Fibroblast of lung (primary cell): ENCODE measurements at places on chromosomes 1 and 21.
A peak's percentile ranks its signal among the peaks of the same experiment; 100 is the strongest.

DNA sequence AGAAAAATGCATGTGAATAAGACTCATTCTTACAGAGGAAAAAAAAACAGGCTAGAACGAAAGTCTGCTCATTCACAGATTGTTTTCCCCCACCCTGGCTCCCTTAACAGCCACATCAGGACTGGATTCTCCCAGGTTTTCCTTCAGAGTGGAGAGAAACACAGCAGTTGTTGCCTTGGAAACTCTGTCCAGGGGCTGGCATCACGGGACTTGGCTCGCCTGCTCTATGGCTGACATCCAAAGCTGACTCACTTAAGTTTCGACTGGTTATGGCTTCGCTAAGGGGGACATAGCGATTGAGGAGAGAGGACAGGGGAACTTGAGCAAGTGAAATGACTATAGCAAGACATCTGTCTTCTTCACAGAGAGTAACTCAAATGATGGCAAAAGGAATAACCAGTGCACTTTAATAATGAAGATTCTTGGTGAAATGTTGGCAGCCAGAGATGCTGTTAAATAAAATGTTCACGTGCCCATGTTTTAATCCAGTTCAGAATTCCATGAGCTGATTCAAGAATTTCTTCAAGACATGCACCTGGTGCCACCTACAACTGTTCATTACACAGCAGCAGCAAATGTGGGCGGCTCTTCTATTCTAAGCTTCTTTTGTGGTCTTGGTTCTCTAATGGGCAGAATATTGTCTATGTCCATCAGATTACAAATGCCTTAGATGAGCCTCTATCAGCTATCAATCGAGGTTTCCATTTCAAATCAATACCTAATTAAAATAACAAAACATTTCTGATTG, 21.8 kb downstream of the MIS18A start:
- peak; percentile 94 for DNase-seq

- DNase-seq = peak; percentile 18
These were observed 57.3 kb downstream of the MACF1 start for GRCh38 chr1:39261712-39262221.

- no peak for DNase-seq
These were observed 18.4 kb downstream of the LORICRIN start for GRCh38 chr1:153277852-153278251.

GRCh38 chr1:195981448-195982139, 626.6 kb downstream of the KCNT2 start:
- peak; percentile 47 for DNase-seq

GRCh38 chr1:11339346-11340232, 66.6 kb downstream of the UBIAD1 start:
- no peak for DNase-seq

DNA sequence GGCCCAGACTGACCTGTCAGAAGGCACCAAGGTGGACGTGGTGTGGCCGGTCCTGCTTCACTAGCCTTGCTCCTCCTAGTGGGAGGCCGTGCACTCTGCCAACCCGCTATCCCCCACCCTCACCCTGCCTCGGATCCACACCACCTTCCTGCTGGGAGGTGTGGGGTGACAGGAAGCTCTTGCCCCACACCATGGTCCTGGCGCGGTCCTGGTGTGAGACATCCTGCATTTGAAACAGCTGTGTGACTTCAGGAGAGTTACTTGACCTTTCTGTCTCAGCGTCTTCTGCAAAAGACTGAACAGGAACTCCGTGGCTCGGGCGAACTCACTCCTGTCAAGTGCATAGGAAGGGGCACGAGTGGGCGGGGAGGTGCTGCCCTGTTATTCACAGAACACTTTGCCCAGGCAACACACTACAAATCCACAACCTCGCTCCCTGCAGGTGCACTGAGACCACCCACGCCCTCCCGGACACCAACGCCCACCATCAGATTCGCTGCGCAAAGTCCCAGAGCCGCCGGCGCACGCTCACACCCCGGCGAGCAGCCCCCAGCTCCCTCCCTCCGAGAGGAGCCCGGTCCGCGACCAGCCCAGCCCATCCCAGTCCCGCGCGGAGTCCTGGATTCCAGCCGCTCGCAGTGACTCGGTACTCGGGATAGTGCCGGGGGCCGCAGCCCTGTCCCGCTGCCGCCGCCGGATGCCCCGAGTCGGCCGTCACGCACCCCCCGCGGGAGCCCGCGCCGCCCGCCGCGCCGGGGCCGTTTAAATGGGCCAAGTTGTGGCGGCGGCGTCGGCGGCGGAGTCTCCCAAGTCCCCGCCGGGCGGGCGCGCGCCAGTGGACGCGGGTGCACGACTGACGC, at the start of gene SAMD11:
SAMD11 (plus strand) TSS at position 793 of the 860 bp plus-strand sequence. CDS start 509 bp downstream, outside the sequence.
- peak; percentile 78 for DNase-seq

- no peak for DNase-seq
These were observed 726.0 kb downstream of the PTPRU start for GRCh38 chr1:29962336-29962735.

- DNase-seq = peak; percentile 37
These were observed 84.3 kb downstream of the HS2ST1 start for GRCh38 chr1:86998727-86999126.

- DNase-seq = no peak
These were observed 169.6 kb downstream of the TGFB2 start for GRCh38 chr1:218514689-218515088.

DNA sequence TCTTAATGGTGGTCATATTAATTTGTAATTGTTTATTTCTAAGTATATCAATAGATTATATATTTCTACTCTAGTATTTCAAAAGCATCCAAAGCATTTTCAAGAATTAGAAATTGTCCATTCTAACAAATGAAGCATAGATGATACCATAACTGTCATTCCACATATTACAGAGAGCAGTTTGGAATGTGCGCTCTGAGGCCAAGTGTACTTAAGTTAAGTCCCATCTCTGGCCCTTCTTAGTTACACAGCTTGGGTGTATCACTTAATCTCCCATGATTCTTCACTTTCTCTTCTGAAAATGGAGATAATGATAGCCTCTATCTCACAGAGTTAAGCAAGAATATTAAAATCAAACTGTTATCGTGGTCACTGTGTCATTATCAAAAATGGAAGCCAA, 281.1 kb downstream of the MRPL39 start:
- DNase-seq = no peak

DNA sequence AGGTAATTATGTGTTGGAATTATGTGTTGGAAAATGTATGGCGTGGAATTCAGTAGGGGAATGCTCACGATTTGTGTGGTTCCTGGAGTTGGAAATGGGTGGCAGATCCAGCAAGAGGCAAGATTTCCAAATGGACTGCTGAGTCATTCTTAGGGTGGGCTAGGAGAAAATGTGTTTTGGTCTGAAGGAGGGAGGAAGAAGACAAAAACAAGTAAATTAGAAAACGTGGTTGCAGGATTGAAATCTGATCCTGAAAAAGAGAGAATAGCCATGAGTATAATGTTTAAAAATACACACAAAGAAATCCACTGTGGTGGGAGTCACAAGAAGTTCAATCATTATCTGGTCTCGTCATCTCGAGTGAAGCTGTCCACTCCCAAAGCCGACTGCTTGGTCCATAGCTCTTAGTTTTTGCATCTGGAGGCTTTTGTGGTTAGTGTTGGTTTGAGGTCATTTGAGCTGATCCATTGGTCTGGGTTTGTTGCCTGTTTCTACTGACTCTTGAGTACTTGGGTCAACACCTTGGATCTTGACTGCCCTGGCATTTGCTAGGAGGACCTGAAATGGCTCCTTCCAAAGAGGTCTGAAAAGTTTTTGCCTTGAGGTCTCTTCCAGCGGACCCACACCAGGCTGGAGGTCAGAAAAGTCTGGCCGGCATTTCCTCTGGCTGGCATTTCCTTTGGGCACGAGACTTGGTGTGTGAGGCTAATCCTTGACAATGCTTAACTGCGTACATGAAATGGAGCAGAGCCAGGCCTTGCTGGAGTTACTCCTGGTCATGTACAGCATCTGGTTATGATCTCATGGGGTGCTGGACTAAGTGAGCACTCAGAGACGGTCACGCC, 9.2 kb downstream of the MX2 start:
- DNase-seq = peak; percentile 31

GRCh38 chr1:107493111-107493716, 352.4 kb downstream of the NTNG1 start:
- no peak for DNase-seq

DNA sequence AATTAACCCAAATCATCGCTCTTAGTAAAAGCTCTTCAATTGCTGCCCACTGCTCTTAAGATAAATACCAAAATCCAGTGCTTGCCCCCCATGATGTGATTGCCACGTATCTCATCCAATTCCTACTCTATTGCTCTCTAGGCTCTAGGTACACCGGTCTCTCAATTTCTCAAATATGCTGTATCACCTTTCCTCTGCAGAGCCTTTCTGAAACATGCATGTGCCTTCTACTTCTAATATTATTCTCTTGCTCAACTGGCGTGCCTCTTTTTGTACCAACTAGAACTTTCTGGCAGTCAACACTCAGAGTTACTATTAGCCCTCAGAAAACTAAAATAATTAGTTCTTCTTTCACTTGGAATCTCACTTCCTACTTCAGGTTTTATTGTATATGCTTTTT, 111.7 kb upstream of the LBR start:
- no peak for DNase-seq

- DNase-seq = no peak
These were observed 69.0 kb upstream of the GOLT1A start for GRCh38 chr1:204282761-204283221.

DNA sequence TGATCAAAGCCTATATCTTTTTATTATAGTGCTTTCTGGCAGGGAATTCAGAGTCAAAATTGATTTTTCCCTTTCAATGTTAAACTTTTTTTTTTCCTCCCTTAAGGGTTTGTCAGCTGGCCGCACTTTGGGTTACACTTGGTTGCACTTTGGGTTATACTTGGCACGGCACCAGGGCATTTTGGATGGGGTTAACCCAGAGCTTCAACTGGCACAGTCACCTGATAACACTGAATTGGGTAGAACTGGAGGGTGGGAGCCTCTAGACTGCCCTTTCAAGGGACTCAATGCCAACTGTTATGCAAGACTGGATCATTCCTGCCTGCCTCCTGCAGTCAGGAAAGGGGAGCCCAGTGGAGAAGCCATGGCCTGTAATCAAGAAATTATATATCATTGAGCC, 211.5 kb downstream of the KCNJ6 start:
- no peak for DNase-seq

DNA sequence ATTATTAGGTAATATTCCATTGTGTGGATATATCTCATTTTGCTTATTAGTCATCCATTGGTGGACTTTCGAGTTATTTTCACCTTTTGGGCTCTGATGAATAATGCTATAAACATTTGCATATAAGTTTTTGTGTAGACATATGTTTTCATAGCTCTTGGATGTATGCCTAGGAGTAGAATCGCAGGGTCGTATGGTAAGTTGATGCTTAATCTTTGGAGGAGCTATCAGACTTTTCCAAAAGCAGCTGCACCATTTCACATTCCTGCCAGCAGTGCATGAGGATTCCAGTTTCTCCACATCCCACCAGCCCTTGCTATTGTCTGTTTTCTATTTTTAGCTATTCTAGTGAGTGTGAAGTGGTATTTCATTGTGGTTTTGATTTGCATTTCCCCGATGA, 120.3 kb upstream of the TMEM51 start:
- DNase-seq = peak; percentile 75

GRCh38 chr1:44275296-44275962, 62.2 kb downstream of the DMAP1 start:
- no peak for DNase-seq

DNA sequence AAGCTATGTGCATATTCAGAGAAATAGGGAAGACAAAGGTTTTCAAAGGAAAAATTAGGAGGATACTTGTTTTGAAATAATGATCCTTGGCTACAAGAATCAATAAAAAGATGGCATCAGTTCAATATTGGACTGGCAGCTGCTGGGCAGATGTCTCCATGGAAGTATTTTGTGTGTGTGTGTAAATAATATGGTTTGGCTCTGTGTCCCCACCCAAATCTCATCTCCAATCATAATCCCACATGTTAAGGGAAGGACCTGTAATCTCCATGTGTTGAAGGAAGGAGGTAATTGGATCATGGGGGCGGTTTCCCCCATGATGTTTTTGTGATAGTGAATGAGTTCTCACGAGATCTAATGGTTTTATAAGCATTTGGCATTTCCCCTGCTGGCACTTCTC, 40.4 kb upstream of the LRRC7 start:
- DNase-seq = no peak

DNA sequence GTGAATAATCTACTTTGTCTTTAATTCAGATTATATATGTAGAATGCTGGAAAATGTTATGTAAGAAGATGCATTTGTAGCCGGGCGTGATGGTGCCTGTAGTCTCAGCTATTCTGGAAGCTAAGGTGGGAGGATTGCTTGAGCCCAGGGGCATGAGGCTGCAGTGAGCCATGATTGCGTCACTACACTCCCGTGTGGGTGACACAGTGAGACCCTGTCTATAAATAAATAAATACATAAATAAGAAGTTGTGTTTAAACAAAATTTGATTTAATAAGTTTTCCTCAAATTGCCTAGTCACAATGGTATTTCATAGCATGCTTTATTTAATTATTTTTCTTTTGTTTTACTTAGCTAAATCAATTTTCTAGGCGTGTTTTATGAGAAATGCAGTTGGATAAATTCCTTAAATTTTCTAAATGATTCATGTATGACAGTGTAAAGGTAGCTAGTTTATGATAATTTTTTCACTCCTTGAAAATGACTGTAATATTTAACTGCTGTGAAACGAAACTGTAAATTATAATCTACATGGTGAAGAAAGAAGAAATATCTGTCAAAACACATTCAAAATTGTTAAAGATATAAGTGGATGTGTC, 232.6 kb downstream of the SRGAP2C start:
- DNase-seq = peak; percentile 11

- DNase-seq = no peak
These were observed 429.9 kb upstream of the CXADR start for GRCh38 chr21:17082843-17083483.

DNA sequence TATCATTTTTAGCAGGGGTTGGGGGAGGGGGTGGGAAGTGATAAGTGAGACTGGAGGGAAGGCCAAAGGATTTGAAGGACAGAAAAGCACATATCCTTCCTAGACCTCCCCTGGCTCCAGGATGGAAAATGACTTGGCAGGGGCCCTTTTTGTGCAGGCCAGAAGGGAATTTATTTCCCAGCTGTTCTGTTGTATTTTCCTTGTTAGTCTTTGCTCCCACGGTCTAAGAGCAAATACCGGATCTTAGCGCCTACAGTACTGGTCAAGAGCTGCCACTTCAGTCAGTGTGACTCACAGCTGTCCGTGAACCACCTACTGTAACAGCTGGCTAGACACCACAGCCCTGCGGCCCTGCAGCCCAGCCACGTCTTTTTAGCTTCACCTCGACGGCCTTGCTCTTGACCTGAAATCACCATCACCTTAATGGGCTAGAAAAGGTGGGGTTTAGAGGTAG, 51.0 kb upstream of the ERRFI1 start:
- peak; percentile 99 for DNase-seq

DNA sequence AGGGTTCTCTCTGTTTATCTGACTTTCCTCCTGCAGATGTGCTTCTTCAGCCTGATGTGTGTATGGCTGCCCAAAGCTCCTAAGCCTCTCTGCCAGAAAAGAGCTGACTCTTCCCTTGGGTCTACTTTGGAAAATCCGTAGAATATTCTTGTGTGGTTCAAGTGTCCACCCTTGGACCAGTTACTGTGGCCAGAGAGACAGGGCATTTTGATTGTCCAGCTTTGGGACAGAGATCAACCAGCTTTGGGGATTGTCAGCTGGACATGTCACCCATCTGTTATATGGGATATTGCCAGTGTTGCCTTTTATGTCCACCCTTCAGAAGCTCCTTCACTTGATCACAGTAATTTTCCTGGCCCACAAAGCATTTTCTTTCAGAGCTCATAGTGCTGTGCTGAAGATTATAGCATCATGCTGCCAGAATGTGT, 126.2 kb upstream of the L1TD1 start:
- no peak for DNase-seq
